Activated naive CD8-positive, alpha-beta T cell treated with anti-CD3 and anti-CD28 coated beads, Interleukin-2, amount 50 U/mL, for 24 hours (primary cell): ENCODE measurements at places on chromosomes 2 and 18.

DNA sequence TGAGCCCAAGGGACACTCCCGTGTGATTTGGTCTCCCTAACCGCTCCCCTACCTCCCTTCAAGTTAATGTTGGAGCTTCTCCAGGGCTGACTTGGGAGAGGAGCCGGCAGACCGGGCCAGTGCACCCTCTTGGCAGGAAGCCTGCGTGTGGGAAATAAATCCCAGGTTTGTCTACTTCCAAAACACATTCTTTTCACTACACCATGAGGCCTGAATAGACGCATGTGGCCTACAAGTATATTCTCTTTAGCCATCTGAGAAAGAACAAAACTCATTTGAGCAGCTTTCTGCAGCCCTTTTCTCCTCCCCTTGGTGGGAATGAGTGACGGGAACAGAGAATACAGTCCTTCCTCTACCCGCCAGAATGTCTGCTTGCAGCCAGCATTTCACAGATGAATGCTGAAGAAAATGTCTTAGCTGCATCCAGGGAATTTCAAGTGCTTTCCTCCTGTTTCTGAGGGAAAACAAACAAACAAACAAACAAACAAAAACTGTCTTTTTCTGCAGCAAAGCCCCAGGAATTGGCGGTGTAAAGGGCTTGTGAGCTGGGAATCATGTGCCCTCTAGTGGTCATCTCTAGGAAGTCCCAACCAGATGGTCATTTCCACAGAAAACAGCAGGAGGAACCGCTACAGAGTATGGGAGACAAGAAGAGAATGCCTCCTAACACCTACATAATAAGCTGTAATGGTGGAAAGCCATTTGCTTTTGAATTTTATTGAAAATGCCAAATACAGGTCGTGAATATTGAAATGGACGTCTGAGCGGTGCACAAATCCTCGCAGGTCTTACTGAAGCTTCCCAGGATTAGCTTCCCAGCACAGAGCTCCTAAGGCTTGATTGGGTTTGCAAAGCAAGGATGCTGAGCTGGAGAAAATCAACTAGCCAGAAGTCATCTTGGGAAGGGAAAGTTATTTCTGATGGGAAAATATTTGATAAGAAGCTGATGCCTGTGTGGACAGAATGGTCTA is 41.2 kb upstream of the DAPL1 start:
- H3K4me1 ChIP-seq, result no peaks in the 10 kb centered on the region
- H3K27ac ChIP-seq, result no peak overlapping the region
- peaks cover 6% of the 10 kb centered on the region for H3K27me3 ChIP-seq
- H3K4me3 ChIP-seq, result no peak overlapping the region
- H3K36me3 ChIP-seq, result no peaks in the 10 kb centered on the region
- DNase-seq, result peak; percentile 5

DNA sequence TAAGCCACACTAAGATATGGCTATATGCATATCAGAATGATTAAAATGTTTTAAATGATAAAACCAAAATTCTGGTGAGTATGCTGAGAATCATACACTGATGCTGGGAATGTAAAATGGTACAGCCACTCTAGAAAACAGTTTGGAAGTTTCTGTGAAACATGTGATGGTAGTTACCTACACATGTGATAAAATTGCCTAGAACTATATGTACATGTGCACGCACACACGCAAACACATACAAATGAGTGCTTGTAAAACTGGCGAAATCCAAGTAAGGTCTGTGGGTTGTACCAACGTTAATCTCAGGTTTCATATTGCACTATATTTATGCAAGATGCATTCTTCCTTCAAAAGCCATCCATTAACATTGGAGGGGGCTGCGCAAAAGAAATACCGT is 195.0 kb upstream of the RAB6C start:
- H3K36me3 ChIP-seq, result no peaks in the 10 kb centered on the region
- H3K4me3 ChIP-seq, result no peak overlapping the region
- peaks cover 5% of the 10 kb centered on the region for H3K27me3 ChIP-seq
- no peak overlapping the region for H3K27ac ChIP-seq
- DNase-seq, result no peak

DNA sequence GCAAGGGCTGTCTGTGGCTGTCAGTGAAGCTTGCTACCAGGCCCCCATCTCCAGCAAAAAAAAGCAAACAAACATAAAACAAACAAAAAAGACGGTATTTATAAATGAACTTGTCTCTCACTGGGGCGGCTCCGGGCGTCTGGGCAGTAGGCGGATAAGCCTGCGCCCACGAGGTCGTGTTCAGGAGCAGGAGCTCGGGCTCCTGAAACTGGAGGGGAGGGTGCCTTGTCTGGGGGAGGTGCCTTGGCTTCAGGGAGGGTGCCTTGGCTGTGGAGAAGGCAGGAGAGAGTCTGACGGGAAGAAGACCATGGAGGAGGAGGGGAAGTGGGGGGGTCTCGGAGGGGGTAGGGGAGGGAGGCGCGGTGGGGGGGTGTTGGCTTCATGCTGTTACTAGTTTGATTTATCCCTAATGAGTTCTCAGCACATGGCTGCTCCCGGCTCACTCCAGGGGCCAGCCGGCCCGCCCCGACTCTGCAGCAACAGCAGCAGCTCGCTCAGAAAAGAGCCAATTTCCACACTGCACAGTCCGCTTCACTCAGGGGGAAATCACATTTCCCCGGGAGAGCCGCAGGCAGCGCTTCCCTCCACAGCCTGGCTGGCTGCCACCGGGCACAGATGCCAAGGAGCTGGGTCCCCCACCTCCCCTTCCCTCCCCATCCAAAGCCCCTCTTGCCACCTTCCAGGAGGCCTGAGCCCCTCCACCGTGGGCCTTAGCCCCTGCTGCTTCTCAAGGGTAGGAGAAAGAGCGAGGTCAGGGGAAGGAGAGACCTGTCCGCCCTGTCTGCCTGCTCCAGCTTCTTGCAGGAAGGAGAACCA is 38.7 kb downstream of the PSD4 start:
- no peaks in the 10 kb centered on the region for H3K36me3 ChIP-seq
- H3K4me1 ChIP-seq, result peaks cover 7% of the 10 kb centered on the region
- no peak overlapping the region for H3K27ac ChIP-seq
- DNase-seq, result no peak
- H3K27me3 ChIP-seq, result no peaks in the 10 kb centered on the region

GRCh38 chr2:63699549-63699839 is 110.7 kb downstream of the MDH1 start:
- no peaks in the 10 kb centered on the region for H3K36me3 ChIP-seq
- no peaks in the 10 kb centered on the region for H3K27me3 ChIP-seq
- no peak overlapping the region for H3K27ac ChIP-seq
- no peaks in the 10 kb centered on the region for H3K4me1 ChIP-seq
- H3K4me3 ChIP-seq, result no peak overlapping the region
- no peak for DNase-seq

GRCh38 chr2:60331115-60331809 is 222.2 kb downstream of the BCL11A start:
- H3K27me3 ChIP-seq, result peaks cover 2% of the 10 kb centered on the region
- H3K27ac ChIP-seq, result no peak overlapping the region
- H3K36me3 ChIP-seq, result peaks cover 2% of the 10 kb centered on the region
- H3K4me3 ChIP-seq, result no peak overlapping the region
- no peak for DNase-seq
- no peaks in the 10 kb centered on the region for H3K4me1 ChIP-seq
